DMS79 treated with DMSO at 0.1 percent for 48 hours (cell line): ENCODE measurements at places on chromosomes 16 and 17.

DNA sequence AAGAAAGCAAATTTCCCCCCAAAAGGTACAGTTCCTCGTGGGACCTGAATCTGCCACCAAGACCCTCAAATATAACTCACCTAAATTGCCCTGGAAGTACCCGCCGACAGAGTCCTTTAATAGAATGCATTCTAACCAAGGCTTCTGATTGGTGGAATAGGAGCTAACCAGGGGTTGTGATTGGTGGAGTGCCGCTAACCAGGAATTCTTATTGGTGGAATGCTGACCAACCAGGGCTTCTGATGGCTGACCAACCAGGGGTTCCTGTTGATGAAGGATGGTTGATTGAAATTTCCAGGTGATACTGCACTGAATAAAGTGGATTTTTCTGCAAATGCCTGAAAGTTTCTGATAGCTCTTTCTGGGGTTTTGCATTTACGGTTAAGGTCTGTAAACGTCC, 6.5 kb downstream of the TFAP4 start:
- DNase-seq: no peak

DNA sequence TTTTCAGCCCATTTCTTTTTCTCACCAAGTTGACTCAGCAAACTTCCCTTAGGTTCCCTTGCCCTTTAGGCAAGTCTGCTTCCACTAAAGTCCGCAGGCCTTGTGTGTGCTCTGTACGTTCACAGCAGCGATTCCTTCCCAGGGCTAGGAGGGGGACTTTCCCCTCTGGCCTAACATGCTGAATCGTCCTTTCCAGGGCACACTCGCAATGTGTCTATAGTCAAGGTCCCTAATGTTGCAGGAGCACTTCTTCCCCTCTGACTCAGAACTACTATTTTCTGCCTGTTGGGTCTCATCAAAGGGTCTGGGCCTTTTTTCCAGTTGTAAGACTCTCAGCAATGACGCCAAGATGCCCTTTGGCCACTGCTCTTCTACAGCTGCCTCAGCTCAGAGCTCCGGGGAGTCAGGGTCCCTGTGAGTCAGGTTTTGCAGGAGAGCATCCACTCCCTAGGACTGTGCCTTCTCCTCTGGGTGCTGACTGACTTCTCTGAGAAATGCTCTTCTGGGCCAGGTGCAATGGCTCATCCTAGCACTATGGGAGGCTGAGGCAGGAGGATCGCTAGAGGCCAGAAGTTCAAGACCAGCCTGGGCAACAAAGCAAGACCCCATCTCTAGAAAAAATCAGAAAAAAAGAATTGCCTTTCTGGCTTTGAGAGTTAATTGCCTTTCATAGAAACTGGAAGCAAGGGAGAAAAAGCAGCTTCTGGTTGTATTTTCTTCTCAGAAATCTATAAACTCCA, 64.4 kb upstream of the TBX2 start:
- DNase-seq: no peak

DNA sequence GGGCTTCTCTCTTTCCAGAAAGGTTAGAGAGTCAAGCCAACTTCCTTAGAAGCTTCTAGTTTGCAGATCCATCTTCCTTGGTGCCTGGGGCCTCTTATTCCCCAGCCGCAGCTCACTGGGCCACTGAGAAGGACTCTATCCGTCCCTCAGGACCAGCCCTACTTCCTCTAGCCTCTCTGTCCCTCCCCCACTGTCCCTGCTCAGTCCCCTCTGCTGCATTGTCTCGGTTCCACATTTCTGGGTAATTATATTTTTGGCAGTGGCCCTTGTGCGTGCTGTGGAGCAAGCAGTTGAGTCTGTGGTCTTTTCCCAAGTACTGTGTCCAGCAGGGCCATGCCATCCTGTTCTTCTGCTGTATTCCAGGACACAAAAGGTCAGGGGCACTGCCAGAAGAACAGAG, 17.8 kb downstream of the IRX3 start:
- DNase-seq: no peak

- no peak for DNase-seq
Measured at GRCh38 chr17:37368577-37368976, 7.2 kb upstream of the C17orf78 start.

DNA sequence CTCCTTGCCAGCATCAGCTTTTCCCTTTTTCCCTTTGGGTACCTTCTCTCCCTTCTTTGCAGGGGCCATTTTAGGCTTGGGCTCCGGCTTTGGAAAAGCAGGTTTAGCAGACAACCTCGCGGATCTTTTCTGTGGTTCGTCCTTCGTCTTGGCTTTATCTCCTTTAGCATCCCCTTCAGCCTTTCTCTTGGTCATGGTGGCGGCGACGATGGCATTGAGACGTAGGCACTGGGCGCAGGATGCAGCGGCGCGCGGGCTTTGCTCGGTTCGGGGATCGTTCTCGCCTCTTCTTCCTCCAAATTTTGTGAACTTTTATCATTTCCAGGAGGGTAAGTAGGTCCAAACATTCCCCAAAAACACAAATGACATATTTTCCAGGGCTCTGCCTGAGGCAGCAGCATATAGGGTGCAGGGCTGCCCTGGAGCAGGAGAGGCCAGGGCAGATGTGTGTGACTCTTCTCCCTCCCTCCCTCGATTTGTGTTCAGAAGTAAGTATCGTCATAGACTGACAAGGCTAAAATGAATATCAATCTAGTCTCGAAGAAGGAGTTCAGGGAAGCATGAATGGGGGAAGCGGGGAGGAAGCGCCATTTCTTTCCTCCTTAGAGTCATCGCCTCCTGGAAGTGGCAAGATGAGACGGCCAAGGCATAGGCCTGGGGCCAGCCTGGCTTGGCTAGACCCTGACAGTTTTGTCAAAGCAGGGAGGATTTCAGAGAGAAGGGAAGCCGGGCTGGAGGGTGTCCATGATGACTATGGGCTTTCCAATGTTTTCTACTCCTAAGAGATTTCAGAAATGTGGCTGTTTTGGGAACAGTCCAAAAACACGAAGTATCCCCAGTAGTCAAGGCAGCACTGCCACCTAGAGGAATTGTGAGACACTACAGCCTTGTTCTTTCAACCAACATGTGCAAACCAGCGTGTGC, 13.2 kb downstream of the CHCT1 start:
- DNase-seq: peak; percentile 36

DNA sequence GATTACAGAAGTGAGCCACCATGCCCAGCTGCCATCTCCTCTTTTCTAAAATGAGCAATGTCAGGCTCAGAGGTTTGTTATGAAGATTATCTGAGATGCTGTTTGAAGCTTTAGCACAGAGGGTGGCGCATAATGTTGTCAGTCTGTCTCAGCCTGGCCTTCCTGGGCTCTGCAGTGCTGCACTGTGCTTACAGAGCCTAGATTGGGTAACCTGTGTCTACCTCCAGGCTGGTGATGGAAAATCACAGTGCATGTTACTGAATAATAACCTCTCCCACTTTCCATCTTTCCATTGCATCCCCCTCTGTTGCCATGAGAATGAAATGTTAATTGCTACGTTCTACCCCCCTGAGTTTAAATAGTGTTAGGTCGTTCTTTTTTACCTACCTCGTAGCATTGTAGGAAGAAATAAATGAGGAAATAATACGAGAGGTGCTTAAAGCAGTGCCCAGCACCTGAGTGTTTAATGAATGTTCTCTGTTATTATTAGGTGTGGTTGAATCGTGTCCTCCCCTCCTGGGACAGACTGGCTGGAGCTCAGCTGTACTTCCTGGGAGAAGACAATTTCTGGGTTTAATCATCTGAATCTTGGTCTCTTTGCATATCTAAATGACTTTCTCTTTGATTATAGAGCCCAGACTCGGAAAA, 6.2 kb downstream of the LDAF1 start:
- DNase-seq: no peak

DNA sequence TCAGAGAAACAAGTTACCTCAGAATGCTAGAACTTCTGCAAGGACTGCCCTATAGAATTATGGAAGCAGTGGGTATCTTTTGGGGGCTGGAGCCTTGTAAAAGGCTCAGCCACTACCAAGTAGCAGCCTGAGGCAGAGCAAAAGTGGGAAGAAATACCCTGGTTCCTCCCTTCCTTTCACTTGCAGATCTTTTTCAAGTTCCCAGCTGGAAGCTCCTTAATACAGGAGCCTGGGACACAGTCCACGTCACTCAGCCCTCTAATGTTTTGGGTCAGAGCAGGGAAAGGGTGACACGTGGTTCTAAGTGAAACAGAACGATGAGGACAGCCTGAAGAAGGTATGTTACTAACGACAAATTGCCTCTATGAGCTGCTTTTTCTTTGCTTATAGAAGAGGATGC, 93.1 kb downstream of the CNTNAP4 start:
- DNase-seq: no peak

GRCh38 chr17:27651411-27652345, 20.7 kb downstream of the LGALS9 start:
- no peak for DNase-seq

GRCh38 chr17:65154770-65155589, 17.8 kb downstream of the RGS9 start:
- no peak for DNase-seq

DNA sequence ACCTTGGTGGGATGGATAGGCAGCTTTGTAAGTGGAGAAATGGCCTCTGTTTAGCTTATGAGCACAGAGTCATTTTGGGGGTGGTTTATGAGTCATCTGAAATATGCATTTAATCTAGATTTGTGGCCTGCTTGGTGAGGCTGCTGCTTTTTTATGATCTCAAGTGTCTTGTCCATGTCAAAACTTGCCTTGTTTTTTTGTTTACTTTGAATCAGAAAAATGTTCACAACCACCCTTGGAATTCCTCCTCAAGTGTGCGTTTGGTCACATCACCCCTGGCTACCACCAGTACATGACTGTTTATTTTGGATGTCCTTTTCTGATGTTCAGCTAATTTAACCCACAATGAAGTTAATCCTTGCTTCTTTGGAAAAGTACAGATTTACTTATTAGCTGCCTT, 64.6 kb downstream of the FTO start:
- peak; percentile 10 for DNase-seq

DNA sequence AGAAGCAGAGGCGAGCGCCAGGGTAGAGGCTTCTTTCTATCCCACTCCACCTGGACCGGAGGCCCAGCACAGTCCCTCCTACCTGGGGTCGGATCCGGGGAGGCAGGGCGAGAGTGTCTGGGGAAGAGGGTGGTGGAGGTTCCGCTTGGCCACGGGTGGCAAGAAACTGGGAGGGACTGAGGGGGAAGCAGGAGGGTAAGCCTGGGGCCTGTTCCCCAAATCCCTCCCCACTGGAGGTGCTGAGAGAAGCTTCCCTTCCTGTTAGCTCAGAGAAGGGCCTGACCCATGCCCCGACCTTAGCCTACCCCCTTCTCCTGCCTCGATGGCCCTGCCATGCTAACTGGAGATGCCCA, 1.8 kb upstream of the TPPP3 start:
- no peak for DNase-seq

DNA sequence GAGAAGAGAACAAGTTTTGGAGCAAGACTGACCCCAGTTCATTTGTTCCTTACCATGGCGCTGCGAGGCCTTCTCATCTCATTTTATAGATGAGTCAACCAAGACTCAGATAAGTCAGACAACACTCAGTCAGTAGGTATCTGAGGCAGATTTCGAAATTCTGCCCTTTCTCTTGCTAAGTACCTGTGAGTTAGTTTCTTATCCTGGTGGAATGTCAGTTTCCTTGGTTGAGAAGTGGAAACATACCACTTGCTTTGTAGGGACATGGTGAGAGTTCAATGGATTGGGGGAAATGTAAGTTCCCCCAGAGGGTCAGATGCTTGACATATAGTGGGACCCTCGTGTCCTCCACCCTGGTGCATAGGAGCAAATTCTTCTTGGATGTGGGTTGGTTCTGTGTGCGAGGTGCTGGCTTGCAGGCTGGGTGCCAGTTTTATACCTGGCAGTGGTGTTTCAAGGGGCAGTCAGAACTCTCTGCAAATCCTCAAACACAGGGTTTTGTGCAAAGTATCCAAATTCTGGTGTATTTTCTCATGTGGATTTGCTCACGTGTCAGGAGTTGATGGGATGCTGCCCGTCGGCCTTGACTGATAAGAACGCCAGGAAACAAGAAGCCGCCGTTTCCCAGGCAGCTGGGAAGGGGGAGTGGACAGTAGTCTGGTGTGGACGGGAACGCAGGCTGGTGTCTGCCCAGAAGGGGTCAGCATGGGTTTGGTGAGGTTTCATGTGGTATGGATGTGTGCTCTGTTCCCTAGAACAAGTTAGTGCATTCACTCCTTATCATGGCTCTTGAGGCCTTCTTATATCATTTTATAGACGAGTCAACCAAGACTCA, 61.1 kb upstream of the CIBAR2 start:
- DNase-seq: no peak

DNA sequence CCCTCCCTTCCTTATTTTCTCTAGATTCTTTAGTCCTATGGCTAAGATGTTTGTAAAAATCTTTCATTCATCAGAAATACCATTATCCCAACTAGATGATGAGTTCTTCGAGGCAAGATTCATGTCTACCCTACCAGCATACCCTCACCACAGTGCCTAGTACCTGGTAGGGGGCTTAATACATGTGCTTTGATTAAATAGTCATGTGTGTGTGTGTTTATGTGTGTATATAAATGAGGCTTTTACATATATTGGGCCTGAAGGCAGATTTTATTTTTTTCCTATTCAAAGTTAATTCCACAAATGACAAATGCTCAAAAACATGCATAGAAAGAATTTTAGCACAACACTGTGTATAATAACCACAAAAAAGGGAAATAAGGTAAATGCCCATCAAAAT, 193.0 kb upstream of the IRX3 start:
- DNase-seq: no peak

GRCh38 chr17:33895491-33895890, 359.6 kb upstream of the CCL2 start:
- DNase-seq: peak; percentile 78

DNA sequence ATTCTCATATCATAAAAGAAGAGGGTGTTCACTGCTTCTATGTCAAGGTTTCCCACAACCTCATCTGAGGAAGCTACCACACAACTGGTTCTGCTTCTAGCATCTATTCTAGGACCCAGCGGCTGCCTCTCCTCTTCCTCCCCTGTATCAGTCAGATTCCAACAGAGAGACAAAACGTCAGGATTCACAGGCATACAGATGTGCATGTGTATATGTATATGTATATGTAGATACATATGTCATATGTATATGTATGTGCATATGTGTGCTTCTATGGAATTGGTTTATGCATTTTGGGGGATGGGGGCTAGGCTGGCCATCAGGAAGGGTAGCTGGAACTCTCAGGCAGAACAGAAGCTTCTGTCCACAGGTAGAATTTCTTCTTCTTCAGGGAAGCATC, 37.4 kb upstream of the NLRP1 start:
- no peak for DNase-seq
